T1000 (cell line): ENCODE measurements at places on chromosomes 3 and 15.

GRCh38 chr3:35745351-35745750, 106.0 kb downstream of the ARPP21 start:
- DNase-seq: no peak

GRCh38 chr3:131485119-131485518, 17.7 kb downstream of the MRPL3 start:
- no peak for DNase-seq

GRCh38 chr3:117610156-117610555, 900.6 kb downstream of the TUSC7 start:
- no peak for DNase-seq

GRCh38 chr3:194675680-194676079, 3.7 kb upstream of the LSG1 start:
- no peak for DNase-seq

DNA sequence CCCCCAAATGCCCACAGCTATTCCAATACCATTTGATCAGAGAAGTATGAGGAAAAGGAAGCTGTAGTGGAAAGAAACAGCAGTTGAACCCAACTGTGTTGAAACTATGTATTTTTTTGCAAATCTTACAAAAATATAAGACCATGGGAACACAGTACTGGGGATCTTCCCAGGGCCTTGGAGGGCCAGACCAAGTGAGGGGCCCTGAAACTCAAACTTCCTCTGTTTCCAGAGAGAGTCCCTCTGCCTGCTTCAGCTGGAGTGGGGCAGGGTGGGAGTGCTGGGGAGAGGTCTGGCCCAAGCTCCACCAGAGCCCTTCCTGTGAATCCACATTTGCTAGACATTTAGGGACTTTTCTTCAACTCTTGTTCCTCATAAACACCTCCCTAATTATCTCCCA, 263.9 kb downstream of the CHST2 start:
- DNase-seq: no peak

GRCh38 chr3:98582042-98582441, 11.4 kb downstream of the CPOX start:
- no peak for DNase-seq

- DNase-seq: no peak
Measured at GRCh38 chr15:100645671-100646070, 43.3 kb downstream of the ASB7 start.

GRCh38 chr3:81868597-81868996, 107.2 kb upstream of the GBE1 start:
- DNase-seq: no peak

DNA sequence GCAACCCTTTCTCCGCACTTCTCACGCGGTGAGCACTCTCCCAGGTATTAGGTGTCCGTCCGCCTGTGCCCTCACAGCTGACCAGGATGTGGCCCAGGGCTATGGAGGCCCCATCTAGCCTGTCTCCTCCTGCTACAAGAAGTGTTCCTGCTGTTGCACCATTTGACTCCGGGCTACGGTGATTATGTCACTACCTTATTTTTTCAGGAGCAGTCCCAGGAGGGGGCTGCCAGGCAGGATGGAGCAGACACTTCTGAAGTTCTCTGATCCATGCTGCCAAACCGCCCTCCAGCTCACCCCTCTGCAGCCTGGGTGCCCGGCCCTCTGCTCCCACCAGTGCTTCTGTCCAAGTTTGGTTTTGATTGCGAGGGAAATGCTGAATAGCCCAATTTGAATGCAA, 36.9 kb downstream of the ZXDC start:
- DNase-seq: no peak

GRCh38 chr3:115324056-115324455, 177.0 kb upstream of the ZBTB20 start:
- DNase-seq: no peak

DNA sequence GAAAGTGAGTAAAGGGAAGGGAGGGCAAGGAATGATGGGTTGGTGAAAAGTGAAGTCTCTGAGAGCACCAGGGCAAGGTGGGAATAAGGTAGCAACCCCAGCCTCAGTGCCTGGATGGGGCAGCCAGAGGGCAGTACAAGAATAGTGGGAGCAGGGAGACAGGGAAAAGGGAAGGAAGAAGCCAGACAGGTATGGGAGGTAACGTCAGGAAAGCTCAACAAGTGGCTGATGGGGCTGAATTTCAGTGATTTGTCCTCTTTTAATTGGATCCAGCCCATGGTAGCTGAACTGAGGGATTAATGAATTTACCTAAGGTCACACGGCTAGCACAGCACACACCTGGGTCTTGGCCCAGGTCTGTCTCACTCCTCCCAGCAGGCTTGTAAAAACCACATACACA, 12.6 kb downstream of the RORA start:
- no peak for DNase-seq

GRCh38 chr3:159657176-159657575, 331.5 kb upstream of the IL12A start:
- DNase-seq: no peak

DNA sequence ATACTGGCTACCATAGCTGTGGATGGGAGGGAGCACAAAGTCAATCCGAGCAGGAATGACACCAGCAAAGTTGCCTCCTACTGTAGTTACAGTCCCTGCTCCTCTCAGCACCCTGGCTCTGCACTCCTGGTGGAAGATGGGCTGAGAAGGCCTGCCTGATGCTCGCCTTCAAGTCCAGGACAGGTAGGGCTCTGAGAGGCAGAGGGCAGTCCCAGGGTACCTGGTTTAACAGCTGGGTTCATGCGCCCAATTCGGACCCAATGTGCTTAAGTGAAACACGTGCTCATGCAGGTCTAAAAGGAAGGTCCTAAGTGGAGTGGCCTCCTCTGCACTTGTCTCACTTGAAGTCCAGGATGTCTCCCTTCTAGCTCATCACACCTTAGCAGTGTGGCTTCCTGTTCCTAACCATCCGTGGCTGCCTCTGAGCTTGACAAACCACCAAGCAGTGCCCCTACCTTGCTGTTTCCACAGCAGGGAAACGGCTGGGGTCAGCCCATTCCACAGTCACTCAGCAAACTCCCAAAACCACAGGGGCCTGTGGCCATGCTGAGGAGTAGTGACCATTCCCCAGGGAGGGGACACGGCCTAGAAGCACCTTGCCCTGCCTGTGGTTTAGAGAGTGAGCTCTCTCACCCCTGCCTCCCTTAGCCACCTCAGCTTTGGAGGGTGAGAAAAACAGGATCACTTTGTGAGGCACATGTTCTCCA, 3.9 kb upstream of the MUSTN1 start:
- no peak for DNase-seq

DNA sequence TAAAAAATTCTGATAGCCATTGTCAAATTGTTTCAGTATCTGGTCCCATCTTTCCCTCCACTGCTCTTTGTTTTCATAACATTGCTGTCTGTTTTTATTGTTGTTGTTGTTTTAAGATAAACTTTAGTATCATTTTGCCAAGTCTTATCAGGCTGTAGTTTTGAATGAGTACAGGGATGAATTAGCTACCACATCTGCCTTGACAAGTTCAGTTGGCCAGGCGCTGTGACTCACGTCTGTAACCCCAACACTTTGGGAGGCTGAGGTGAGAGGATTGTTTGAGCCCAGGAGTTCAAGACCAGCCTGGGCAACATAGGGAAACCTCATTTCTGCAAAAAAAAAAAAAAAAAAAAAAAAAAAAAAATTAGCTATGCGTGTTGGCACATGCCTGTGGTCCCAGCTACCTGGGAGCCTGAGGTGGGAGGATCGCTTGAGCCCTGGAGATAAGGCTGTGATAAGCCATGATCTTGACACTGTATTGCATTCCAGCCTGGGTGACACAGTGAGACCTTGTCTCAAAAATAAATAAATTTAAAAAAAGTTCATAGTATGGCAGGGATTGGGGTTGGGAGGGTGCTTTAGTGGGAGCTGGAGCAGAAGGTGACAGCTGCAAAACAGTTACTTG, 8.3 kb upstream of the ANKDD1A start:
- no peak for DNase-seq

GRCh38 chr15:60993008-60993407, 236.1 kb downstream of the RORA start:
- peak; percentile 12 for DNase-seq

- no peak for DNase-seq
Measured at GRCh38 chr3:184457329-184457728, 77.5 kb downstream of the CHRD start.

DNA sequence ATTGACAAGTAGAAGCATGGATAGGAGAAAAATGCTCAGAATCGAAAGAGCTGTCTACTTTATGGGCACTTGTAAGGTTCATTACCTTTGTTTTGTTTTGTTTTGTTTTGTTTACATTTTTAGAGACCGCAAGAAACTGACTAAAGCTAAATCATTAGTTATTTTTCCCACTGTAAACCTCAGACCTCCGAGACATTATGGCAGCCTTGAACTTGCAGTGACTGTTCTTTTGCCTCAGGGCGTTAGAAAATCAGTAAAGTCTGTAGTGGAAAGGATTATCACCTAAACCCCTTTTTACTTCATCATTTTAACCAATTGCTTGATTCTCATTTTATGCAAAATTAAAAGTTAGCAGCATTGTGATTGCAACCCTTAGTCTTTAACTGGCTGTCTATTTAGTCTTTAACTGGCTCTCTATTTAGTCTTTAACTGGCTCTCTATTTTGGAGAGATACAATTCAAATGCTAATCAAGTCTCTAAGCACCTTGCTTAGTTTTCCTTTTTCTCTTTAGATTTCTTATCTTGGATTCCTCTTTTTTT, 383.3 kb upstream of the ROBO2 start:
- DNase-seq: no peak

GRCh38 chr3:171503817-171504216, 43.6 kb upstream of the TNIK start:
- DNase-seq: no peak

GRCh38 chr3:47485812-47486211, 10.1 kb upstream of the SCAP start:
- peak; percentile 28 for DNase-seq

- no peak for DNase-seq
Measured at GRCh38 chr3:157531301-157531660, 28.1 kb upstream of the VEPH1 start.

DNA sequence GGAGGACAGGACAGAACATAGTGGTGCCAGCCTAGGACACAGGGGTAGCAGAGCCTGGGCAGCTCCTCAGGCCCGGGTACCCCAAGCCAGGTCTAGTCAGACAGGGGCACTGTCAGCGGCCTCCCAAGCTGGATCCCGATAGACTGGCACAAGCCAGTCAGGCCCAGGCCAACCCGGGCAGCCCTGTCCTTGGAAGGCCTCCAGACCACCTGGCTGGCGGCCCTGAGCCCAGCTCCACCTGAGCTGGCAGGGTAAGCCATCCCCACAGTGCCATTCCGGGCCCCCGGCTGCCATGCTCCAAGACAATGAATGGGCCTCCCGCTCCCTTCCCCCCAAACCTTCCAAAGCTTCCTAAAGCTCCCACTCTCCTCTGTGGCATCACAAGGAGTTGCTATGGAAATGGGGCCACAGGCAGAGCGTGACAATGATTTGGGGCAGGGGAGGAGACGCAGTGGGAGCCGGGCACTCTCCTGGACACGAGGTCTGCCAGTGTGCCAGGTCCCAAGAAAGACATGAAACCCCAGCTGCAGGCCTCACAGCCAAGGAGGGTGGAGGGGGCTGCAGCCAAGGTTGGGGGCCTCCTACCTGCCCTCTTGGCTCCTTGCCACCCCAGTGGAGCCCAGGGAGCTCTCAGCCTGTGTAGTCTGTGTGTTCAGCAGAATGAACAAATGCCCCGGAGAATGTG, 165.6 kb upstream of the LINGO1 start:
- no peak for DNase-seq

DNA sequence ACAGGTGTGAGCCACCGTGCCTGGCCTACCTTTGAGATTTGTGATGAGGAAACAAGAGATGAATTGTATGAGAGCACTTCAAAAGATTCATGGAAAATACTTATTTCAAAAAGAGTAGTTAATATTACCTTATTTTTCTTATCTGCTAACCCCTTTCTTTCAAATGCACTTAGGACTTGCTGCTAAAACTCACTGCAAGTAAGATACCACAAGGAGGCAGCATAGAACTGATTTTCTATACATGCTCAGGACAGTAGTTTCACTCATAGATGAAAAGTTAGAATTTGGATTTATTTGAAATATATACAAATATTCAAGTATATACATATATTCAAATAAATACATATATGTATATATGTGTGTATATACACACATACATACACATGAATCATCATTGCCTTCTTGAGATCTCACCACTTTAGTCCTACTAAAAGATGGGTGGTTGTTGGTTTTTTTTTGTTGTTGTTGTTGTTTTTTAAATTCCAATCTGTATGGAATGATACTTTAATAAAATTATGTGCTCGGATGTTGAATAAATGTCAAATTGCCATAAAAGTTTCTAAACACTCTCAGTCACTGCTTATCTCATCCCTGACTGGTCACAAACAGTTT, 2.4 kb downstream of the CCNDBP1 start:
- DNase-seq: no peak

- no peak for DNase-seq
Measured at GRCh38 chr3:72102112-72102616, 317.2 kb upstream of the PROK2 start.

DNA sequence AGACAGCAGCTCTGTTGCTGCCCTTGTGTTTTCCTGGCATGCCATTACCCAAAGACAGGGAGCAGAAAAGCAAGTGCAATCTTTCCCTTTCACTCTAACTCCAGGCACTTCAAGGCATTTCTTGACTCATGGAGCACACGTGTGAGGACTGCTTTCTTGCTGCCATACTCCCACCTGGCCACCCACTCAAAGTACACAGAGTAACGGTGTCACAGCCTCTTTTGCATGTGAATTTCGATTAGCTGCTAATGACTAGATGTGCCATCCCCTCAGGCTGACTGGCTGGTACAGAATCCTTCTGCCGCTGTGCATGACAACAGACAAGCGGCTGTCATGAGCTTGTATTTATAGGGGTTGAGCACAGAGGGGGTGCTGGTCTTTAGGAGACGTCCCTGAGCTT, 380.6 kb downstream of the CTNNB1 start:
- no peak for DNase-seq

DNA sequence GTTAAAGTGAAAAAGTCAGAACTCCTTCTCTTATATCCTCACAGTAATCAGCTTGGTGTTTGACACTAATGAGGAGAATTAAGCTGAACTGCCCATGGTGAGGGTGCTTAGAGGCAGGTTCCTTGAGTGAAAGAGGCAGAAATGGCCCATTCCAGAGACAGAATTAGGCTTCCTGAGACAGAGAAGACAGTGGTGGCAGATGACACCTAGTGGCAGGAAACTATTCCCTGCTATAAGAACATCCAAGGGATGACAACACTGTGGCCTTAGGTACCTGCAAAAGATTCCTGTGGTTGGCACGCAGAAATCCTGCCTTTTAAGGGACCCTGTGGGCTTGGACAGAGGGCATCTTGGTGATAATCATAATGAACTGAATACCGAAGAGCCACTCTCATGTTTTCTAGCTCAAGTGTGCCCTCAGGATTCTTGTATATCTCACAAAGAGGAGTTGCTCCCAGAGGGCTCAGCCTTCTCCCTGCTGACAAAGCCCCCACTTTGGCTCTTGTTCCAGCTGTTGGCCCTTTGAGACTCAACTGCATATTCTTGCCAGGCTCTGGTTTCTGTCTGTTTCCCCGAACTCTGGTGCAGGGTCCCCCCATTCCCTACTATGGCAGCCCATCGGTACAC, 56.0 kb downstream of the KBTBD12 start:
- DNase-seq: peak; percentile 27

- no peak for DNase-seq
Measured at GRCh38 chr3:197866035-197866434, 75.0 kb downstream of the LRCH3 start.
